ENCODE measurements at places on chromosomes 3 and 15.

GRCh38 chr15:67854358-67854757 is 14.5 kb upstream of the RNU6-1 start:
- peaks cover 53% of the 10 kb centered on the region for H3K4me1 ChIP-seq
- H3K4me3 ChIP-seq, result no peak overlapping the region
- no peak for DNase-seq
- H3K27me3 ChIP-seq, result no peaks in the 10 kb centered on the region

DNA sequence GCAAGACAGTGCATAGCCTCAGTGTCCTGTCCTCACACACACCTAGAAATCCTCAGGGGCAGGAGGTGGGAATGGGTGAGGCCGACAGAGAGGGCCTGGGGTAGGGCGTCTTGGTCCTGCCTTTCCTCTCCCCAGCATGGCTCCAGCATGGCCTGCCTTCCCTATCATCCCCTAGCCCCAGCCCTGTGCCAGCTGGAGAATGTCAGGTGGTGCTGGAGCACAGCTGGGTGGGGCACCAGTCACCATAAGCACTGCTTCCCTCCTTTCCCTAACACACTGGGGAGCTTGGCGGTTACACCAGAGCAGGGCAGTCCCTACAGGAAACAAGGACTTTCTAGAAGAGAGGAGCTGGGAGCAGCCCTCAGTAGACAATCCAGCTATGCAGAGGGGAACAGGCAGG is 236.8 kb downstream of the KLF13 start:
- H3K4me1 ChIP-seq, result no peaks in the 10 kb centered on the region
- no peak overlapping the region for H3K4me3 ChIP-seq
- no peaks in the 10 kb centered on the region for H3K27me3 ChIP-seq
- no peak for DNase-seq
- H3K27ac ChIP-seq, result no peak overlapping the region

- H3K27ac ChIP-seq, result no peak overlapping the region
- peaks cover 23% of the 10 kb centered on the region for H3K36me3 ChIP-seq
- H3K27me3 ChIP-seq, result peaks cover 8% of the 10 kb centered on the region
- no peak for DNase-seq
These were observed 94.0 kb upstream of the IQSEC1 start for GRCh38 chr3:13167064-13167743.

DNA sequence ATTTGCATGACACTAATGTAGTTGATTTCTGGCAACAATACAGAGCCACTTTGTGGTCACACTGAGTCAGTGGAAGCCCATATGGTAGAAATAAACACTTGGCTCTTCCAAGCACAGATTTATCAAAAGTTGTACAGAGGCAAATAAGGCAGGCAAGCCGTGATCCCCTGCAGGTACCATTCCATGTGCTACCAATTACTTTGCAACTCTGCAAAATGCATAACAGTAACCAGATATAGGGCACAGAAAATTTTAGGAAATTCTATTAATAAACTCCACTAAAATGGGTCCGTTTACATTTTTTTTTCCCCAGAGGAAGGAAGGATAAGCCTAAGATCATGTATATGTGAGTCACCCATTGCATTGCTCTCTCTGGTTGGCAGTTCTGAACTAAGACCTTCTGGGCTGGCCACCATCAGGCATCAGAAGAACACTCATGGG is 103.1 kb upstream of the PTX3 start:
- DNase-seq, result no peak
- no peaks in the 10 kb centered on the region for H3K27me3 ChIP-seq
- H3K36me3 ChIP-seq, result no peaks in the 10 kb centered on the region
- no peak overlapping the region for H3K4me3 ChIP-seq
- peaks cover 26% of the 10 kb centered on the region for H3K4me1 ChIP-seq

DNA sequence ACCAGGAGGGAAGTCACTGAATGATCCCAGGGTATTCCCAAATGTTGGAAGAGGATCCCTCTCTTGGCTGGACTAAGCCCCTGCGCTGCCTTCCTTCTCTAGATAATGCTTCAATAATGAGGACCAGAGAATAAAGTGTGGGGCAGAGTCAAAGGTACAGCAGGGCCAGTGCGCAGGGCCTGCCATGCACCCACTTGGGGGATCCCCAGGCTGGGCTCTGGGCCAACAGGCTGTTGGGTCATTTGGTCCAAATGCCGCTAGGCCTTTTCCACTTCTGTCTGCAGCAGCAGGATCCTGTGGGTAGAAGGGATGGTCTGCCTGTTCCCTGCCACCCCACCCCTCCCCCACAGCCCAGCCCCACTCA is 5.7 kb upstream of the CLK3 start:
- DNase-seq, result no peak
- H3K27ac ChIP-seq, result no peak overlapping the region
- H3K4me1 ChIP-seq, result peaks cover 4% of the 10 kb centered on the region
- H3K4me3 ChIP-seq, result no peak overlapping the region

DNA sequence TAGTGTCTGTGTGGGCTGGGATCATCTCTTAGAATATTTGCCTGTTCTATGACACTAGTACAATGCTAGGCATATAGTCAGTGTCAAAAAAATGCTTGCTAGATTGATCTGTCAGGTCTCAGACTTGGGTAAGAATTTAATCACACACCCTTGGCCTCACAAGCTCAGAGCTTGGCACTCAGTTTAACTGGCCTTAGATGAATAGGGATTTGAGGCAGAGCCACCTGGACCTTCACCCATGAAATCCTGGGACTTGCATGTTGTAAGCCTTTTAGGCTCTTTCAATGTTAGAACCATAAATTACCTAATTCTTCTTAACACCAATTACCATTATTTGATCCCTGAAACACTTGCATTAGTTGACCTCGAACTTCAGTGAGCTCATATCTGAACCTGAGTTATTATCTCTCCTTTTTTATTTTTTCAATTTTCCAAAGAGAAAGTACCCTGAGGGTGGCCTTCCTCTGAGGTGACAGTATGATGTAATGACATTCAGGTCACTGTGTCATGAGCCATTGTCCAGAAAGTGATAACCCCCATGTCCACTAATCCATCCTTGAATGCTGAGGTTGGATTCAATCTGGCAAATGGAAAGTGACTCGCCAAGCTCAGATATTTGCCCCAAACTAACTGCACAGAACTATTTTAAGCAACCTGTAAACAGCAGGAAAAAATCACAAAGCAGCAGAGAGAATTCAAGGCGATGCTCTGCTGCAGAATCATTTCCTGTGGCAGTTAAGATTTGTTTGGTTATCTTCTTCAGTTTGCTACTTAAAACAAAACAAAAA is 615.2 kb upstream of the NR2F2 start:
- no peak for DNase-seq
- H3K4me3 ChIP-seq, result no peak overlapping the region
- H3K27ac ChIP-seq, result no peak overlapping the region
- no peaks in the 10 kb centered on the region for H3K27me3 ChIP-seq

- H3K27me3 ChIP-seq, result peaks cover 8% of the 10 kb centered on the region
- H3K4me1 ChIP-seq, result peaks cover 53% of the 10 kb centered on the region
- H3K27ac ChIP-seq, result no peak overlapping the region
- no peak for DNase-seq
These were observed 39.6 kb downstream of the SLCO2A1 start for GRCh38 chr3:133989936-133990702.

DNA sequence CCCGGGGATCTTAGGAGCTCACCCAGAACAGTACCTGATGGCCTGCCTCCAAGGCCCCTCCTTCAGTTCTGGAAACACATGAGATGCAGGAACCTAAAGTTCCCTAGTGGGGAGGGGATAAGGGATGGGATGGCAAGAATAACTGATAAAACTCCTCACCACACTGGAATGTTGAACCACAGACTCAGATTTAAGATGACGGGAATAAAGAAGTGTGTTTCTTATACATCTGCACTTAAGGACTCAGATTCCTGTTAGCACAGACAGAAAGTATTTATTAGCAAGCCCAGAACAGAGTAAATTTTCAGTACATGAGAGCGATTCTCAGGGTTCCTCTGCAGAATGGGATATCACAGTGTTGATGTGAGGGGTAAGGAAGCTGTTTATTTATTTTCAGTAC is 245.2 kb downstream of the TLE3 start:
- DNase-seq, result no peak
- H3K4me1 ChIP-seq, result peaks cover 14% of the 10 kb centered on the region
- no peak overlapping the region for H3K27ac ChIP-seq
- no peaks in the 10 kb centered on the region for H3K27me3 ChIP-seq

GRCh38 chr3:47613722-47614121 is 35.1 kb upstream of the CSPG5 start:
- H3K27ac ChIP-seq, result no peak overlapping the region
- H3K36me3 ChIP-seq, result peaks cover 53% of the 10 kb centered on the region
- no peaks in the 10 kb centered on the region for H3K27me3 ChIP-seq
- no peak overlapping the region for H3K4me3 ChIP-seq

Data from WTC11 (cell line).